ENCODE measurements at places on chromosomes 6 and 20.

DNA sequence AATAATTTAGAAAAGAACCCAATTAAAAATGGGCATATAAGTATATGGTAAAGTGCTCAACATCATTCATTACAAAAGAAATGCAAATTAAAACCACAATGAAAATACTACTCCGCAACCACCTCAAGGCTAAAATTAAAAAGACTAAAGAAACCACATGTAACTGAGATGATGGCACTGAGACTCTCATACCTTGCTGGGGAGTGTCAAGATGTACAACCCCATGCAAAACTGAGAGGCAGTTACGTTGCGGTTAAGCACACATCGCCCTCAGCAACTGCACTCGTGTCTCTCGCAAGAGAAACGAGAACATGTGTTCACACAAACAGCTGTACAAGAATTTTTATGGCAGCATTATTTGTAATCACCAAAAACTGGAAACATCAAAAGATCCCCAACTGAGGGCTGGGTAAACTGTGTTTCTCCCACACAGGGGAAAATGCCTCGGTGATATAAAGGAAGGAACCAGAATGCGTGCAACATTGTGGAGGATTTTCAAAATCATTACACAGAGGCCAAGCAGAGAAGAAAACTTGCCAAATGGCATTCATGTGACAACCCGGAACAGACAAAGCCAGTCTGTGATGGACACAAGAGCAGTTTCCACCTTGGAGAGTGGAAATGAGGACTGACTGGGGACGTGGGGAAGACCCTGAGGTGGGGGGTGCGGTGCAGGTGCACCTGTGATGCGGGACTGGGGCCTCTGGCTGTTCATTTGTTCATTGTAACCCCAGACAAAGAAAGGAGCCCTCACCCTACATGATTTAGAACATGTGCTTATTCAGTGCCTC is 144.9 kb downstream of the WDR27 start:
- DNase-seq = no peak

DNA sequence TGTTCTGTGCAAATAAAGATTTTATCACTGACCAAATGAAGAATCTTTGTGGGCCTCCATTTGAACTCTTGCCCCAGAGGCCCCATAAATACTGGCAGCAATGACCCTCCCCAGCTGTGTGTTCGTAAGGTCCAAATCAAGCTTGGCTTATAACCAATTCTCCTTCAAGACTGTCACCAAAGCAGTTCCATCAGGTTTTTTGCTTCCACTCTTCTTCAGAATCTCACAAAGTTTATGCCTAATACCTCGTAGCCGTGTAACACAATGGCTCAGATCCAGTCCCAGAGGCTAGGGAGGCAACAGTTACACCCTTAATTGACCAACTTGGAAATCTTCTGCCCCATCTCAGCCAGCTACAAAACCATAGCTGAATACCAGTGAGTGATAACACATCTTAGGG is 120.5 kb downstream of the HIVEP2 start:
- DNase-seq = no peak

DNA sequence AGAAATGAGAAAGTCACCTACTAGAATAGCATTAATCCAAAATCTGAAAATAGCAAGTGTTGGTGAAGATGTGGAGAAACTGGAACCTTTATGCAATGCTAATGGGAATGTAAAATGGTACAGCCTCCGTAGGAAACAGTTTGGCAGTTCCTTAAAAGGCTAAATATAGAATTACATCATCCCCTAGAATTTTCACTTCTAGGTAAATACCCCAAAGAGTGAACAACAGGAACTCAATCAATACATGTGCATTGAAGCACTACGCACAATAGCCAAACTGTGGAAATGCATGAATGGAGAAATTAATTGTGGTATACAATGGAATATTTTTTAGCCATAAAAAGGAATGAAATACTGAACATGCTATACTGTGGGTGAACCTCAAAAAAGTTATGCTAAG is 982.0 kb upstream of the FLRT3 start:
- no peak for DNase-seq

DNA sequence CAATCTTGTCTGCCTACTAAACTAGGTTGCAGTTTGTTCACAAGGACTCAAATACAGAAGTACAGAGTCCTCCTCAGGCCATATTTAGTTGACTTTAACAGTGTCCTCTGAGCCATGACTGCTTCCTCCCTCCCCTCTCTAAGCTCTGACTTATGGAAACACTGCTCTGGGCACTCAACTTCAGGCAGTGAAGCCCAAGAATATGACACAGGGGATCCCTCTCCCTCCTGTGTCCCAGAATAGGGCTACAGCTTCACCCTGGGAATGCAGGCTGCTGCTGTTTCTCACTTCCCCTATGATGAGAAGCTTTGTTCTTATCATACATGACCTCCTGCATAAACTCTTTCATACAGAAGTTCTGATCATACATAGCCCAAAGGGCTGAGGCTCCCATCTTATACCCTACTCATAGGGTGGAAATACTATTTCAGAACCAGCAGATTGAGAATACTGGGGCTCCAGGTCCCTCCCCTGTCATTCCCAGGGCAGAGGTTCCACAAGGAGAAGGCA is 97.3 kb upstream of the UST start:
- no peak for DNase-seq

DNA sequence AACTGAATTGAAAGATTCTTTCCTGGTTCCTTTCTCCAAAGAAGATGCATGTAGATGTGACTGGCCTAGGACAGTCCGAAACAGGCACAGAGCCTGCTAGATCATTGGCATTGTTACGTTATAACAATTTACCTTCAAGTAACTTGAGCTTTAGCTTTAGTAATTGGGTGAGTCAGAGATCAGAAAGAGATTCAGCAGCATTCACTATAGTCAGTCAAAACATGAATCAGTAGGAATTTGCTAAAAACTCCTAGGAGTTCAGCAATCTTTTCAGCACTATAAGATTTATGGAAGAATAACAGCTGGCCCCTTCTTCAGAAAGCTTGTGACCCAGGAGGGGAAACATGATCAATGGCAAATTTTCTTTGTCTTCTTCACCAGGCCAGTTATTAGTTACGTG is 281.7 kb upstream of the PRDM1 start:
- peak; percentile 85 for DNase-seq

- DNase-seq = no peak
Observed at GRCh38 chr20:4169360-4170190, 154.2 kb upstream of the RNF24 start.

Measured in epithelial cell of esophagus (primary cell).